ENCODE measurements at places on chromosomes 2 and 18.
A peak's percentile ranks its signal among the peaks of the same experiment; 100 is the strongest.

DNA sequence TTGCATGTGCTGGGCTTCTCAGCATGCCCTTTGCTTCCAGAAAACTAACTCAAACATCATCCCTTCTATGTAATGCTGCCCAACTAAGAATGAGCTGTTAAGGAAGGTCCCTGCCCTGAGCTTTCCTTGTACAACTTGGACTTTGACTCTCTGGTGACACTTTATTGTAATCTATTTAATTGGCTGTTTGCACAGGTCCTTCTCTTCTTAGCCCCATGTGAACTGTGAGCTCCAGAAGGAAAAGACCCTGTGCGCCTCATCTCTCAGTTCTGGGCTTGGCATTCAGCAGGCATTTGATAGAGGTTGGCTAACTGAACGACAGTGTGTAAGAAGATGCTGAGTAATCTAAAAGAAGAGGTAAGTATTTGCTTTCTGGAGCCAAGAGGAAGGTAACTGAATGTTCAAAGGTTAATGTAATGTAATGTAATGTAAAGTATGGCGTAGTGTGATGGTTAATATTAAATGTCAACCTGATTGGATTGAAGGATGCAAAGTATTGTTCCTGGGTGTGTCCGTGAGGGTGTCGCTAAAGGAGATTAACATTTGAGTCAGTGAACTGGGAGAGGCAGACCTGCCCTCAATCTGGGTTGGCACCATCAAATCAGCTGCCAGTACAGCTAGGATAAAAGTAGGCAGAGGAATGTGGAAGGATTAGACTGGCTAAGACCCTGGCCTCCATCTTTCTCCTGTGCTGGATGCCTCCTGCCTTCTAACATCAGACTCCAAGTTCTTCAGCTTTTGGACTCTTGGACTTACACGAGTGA is 60.8 kb upstream of the CCDC195 start:
- DNase-seq = no peak

- DNase-seq = no peak
Measured at GRCh38 chr2:43092520-43093179, 133.8 kb downstream of the ZFP36L2 start.

DNA sequence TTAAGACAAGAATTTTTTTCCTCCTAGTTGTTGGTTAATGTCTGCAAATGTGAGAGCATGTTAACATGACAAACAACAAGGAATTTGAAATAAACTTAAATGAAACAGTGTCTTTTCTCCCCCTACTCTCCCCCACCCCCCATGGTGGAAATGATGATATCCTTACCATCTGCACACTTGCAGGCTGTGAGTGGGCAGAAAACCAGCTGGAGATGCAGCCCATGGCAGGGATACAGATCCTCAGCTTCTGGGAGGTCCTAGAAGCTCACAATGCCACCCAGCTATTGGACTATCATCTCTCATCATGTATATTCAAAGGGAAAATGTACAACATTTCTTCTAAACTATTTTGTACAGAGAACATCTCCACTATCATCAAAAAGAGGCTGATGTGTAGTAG is 196.8 kb downstream of the SLC8A1 start:
- DNase-seq = no peak

DNA sequence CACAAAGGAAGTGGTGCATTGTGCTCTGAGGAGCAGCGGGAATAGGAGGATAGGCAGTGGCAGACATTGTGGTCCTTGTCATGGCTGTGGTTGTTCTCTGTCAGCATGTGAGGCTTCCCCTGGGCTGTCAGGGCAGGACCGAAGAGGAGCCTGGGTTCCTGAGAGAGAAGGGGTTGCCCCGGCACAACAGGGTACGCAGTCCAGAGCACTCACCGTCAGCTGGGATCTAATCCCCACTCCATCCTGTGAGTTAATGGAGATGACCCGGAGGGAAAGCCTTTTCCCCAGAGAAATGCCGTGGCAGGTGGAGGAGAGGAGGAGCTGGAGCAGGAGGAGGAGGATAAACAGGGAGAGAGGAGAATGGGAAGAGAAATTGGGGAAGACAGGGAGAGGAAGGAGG is 396.7 kb upstream of the HS6ST1 start:
- no peak for DNase-seq

- DNase-seq = peak; percentile 75
Measured at GRCh38 chr2:25041307-25041927, 459 bp upstream of the EFR3B start.

DNA sequence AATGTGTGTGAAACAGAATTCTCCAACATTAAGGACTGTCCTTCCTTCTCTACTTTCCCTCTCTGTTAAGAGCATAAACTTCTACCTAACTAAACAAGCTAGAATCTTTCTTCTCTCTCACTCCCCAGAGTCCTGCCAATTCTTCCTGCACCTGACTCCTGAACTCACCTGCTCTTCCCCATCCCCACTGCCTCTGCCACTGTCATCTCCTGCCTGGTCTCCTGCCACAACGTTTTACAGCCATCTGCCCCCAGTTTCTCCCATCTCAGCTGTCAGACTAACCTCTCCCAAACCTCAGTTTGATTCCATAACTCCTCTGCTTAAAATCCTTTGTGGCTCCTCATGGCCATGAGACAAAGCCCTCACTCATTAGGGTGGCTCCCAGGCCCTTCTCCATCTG is 288.3 kb upstream of the FBXO11 start:
- DNase-seq = no peak

- no peak for DNase-seq
Measured at GRCh38 chr2:457792-458424, 170.0 kb upstream of the ALKAL2 start.

GRCh38 chr2:71256421-71256820 is 29.5 kb upstream of the PAIP2B start:
- DNase-seq = no peak

GRCh38 chr2:37698931-37699481 is 27.6 kb upstream of the CDC42EP3 start:
- DNase-seq = no peak

GRCh38 chr18:55343396-55344073 is 244.5 kb downstream of the TCF4 start:
- no peak for DNase-seq

DNA sequence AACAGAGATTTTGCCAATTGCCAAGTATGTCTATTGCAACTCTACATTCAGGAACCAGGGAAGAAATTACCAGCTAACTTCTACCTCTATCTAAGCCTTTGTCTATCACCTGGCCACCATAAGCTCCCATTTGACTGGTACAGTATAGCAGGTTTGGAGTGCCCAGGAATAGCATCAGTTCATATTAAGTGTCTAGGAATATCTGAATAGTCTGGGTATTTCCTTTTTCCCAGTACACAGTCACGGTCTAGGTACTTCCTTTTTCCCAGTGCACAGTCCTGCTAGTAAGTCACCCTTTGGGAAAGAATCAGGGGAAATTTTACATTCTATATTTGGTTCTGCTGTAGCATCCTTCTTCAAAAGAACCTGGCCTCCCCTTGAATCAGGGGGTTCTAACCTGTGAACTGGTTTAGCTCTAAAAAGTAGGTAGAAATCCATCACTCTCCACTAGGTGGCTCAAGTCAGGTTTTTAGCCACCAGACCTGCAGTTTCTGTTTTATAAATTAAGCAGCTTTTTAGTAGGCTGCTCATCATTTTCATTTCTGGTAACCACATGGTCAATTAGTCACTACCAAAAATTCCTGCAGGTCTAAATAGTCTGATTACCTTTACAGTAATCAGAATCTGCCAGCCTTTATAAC is 49.3 kb upstream of the DNAJC10 start:
- no peak for DNase-seq

DNA sequence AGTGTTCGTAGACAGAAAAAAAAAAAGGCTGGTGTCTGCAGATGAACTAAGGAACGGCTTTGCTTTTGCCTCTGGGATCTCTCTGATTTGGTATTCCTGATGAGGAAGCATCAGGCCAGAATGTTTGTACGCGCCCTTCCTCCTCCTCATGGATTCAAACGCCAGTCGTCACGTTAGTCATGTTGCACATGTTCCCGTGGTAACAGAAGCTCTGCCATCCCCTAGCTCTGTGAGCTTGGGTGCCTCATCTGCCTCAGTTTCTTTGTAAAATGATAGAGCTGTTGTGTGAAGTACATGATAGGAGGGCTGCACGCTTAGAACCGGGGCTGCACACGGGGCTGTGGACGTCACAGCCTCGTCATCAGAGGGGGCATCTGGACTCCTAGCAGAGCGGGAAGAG is 47.0 kb downstream of the TSHZ1 start:
- DNase-seq = no peak

DNA sequence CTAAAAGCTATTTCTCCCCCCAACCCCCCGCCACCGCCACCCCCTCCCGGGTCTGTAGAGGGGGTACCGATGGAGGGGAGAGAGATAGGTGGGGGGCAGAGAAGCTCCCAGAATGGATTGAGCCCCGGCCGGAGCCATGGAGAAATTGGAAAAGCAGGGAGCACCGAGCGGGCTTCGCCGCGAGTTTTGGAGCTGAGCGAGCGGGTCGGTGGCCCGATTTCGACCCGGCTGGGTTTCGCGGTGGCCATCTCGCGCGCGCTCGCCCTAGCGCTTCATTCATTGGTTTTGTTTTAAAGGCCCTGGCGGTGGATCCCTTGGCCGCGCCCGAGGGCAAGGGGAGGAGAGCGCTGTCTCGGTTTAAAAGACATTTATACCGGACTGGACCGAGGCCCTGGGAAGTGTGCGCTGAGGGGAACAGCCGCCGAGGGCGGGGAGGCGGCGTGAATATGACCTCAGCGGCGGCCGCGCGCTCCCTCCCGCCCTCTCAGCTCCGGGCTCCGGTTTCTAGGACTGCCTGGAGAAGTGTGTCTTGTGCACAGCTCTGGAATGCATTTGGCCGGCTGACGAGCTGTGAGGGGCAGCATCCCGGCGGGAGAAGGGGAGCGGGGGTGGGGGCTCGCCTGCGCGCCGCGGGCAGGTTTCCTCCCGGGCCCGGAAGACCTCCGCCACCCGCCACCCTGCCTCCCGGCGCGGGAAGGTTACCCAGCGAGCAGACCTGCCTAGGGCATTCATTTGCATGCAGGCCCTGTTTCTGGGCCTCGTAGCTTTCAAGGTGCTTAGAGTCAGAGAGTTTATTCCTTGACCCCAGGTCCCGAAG is 1.7 kb upstream of the SMAD7 start:
- peak; percentile 87 for DNase-seq

DNA sequence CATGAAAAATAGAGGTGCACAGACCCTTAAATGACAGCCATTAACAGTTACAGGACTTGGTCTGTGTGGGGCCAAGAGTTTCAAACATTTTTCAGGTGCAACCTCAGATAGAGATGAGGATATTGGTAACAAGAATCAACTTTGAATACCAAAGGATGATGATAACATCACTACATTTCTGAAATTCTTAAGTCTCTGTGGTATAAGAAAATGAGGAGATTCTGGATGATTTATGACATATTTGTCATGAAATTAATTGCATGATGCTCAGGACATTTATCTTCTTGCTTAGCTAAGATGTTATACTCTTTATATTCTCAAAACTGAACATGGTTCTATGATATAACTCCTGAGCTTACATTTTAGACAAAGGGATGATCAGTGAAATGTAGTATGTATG is 471.8 kb upstream of the CWC22 start:
- DNase-seq = no peak

- DNase-seq = no peak
Measured at GRCh38 chr2:147390475-147390874, 454.4 kb upstream of the ACVR2A start.

DNA sequence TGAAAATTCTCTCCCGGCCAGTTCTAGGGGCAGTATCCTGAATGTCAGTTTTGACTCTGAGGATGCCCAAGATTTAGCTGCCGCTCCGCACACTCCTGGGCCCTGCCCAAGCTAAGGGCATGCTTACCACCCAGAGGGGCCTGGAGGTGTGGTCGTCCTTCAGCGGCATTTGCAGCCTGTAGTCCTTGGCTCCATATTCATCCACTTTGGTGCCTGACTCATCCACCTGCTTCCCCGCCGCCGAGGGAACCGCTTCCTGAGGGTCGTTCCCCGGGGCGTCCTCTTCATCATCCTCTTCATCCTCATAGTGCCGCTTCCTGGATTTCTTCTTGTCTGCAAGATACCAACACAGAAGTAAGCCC is 577 bp downstream of the ERCC3 start:
- no peak for DNase-seq

GRCh38 chr2:68832233-68832869 is 38.8 kb downstream of the BMP10 start:
- no peak for DNase-seq

Data from neuronal stem cell (in vitro differentiated cells).